ENCODE measurements at places on chromosomes 13 and 19.
A peak's percentile ranks its signal among the peaks of the same experiment; 100 is the strongest.

DNA sequence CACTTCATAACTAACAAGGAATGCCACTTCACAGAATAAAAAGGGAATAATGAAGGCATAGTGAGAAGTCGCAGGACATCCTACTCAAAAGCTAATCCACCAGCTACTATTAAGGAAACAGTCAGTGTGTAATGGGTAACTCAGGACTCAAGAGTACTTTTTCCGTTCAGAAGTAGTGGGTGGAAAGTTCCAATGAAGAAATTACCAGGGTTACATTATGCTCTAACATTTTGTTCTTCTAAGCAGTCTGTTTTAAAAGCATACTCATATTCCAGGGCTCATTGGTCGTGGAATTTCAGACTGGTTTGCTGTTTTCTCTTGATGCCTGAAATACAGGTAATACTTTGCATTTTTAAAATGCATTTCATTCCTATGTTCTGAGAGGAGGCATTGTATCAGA is 222.4 kb upstream of the IRS2 start:
- no peak for DNase-seq

GRCh38 chr13:54394085-54394700 is 1365.6 kb downstream of the OLFM4 start:
- DNase-seq: no peak

DNA sequence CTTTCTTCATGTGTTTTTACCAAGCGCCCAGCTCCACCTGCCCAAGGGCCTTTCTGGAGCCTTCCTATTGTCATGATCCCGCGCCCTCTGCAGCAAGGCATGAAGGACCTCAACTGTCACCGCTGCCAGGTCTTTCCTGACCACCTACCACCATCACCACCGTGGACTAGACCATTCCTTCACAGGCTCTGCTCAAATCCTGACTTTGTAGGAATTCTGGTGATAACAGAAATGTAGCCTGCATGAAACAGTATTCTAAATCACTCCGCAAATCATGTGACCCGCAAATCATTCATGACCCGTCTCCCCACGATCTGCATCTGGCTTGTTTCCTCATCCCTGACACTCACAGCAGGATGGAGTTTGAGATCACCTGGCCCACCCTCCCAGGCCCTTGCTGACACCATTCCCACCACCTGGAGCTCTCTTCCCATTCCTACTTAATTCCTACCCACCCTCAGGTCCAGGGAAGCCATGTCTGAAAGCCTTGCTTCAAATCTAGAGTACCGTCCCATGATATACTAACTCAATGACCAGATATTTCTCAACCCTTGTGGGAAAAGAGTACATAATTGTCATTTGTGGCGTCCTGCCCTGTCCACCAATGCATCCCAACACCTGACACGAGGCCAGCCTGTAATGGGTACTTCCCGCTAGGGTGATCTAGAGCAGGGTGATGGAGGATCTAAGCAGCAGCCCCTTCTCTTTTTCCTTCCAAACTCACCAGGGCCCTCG is 1.3 kb downstream of the UBE2S start:
- no peak for DNase-seq

DNA sequence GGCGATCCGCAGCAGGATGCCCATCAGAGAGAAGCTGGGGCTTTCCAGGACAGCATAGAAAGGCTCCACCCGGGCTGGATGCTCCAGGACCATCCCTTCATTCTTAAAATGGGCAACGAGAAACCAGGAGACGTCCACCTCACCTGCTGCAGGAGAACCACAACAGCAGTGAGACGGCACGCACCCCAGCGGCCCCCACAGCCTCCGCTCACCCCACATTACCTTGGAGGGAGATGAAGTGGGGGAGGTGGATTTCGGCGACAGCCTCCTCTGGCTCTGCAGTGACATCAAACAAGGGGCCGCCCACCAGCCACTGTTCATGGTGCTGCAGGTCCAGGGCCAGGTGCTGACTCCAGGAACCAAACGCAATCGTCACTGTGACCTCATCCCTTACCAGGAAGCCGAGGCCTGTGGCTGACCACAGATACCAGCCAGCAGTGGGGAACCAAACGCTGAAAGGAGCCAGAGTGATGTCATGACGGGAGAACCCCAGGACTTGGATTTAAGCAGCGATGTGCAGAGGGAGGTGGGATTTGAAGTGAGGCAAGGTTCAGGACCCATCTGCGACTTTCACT is 25.1 kb downstream of the CARD8 start:
- DNase-seq: no peak

GRCh38 chr13:22103046-22104027 is 432.5 kb downstream of the FGF9 start:
- no peak for DNase-seq

- DNase-seq: no peak
Observed at GRCh38 chr19:1917146-1917545, 11.9 kb downstream of the ADAT3 start.

- no peak for DNase-seq
Observed at GRCh38 chr19:42154471-42155323, 22.5 kb upstream of the POU2F2 start.

DNA sequence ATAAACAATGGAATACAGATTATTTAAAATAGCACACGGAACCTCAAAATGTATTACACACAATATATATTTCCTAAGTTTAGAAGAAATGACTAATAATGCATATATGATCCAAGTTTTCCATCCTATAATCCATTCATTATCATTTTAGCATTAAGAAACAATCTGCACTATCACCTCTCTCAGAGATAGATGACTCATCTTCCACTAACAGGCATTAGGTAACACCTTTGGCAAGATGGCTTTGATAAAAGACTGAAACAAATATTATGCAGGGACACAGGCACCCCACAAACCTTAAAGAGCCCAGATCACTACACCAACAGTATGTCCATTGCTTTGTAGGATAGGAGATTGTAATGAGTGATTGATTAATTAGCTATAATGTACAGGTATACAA is 4.1 kb downstream of the ENOX1 start:
- no peak for DNase-seq

GRCh38 chr13:73656863-73657262 is 477.3 kb downstream of the KLF12 start:
- no peak for DNase-seq

DNA sequence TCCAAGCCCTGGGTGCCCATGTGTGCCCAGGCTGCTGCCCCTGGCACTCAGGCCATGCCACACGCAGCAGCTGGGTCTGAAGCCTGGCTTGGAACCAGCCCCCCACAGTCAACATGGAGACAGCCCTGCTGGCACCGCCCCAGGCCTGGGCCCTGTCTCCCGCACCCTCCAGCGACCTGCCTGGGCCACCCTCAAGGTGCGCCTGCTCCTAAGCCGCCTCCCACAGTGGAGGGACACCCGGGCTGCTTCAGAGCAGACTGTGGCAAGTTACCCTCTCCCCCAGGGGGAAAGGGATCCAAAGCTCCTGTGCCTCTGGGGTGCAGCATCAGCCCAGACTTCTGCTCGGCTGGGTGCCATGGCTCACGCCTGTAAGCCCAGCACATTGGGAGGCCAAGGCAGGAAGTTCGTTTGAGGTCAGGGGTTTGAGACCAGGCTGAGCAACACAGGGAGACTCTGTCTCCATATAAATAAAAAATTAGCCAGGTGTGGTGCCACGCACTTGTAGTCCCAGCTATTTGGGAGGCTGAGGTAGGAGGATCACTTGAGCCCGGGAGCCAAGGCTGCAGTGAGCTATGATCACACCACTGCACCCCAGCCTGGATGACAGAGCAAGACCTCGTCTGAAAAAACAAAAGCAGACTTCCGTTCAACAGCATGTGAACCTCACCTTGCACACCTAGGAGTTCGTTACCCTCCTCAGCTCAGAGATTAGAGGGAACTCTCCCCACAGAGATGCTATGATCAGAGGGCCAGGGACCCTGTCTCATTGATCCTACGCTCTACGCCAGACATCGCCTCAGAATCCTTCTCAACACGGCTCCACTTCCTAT is 15.6 kb downstream of the ELL start:
- DNase-seq: no peak

DNA sequence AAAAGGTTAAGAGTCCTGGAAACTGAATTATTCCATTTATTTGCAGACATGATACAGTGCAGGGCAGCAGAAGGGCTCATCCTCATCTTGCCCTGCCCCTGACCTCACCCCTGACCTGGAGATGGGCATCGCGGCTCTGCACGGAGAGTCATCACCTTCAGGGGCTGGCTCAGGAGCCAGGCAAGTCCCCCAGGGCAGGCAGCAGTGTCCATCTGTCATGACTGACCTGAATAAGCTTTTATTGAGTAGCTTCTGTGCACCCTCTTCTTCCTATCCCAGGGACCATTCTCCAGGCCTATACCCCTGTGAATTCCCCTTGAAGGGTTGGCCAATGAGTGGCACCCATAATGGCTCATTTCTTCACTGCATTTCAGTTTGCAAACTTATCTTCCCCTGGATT is 484.2 kb downstream of the ZNF536 start:
- DNase-seq: no peak

- DNase-seq: peak; percentile 43
Observed at GRCh38 chr13:44726214-44726613, 150.1 kb upstream of the TSC22D1 start.

DNA sequence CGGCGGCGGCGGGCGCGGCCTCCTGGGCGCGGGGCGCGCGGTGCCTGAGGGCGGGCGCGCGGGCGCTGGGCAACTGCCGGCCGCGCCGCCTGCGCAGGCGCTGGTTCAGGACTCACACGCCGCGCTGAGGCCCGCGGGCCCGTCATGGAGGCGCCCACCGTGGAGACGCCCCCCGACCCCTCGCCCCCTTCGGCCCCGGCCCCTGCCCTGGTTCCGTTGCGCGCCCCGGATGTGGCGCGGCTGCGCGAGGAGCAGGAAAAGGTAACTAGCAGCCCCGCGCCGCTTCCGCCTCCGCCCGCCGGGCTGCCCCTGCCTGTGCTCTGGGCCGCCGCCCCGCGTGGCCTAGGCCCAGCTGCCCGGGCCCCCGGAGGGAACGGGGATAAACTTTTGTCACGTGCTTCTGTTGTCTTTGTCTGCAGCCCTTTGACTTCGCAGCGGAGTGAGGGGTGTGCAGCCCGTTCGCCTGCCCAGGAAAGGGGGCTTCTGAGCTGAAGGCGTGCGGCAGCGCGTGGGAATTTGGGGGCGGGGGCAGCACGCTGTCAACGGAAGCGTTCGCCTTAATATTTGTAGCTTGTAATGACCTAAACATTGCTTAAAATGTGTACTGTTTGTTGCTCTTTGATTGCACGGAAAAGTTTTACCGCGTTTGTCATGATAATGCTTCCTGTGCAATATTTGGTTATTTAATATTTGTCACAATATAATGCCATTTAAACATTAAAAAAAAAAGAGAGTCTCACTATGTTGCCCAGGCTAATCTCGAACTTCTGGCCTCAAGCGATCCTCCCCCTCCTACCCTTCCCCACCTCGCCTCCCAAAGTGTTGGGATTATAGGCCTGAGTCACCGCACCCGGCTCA is 594 bp downstream of the URI1 start:
- peak; percentile 54 for DNase-seq

DNA sequence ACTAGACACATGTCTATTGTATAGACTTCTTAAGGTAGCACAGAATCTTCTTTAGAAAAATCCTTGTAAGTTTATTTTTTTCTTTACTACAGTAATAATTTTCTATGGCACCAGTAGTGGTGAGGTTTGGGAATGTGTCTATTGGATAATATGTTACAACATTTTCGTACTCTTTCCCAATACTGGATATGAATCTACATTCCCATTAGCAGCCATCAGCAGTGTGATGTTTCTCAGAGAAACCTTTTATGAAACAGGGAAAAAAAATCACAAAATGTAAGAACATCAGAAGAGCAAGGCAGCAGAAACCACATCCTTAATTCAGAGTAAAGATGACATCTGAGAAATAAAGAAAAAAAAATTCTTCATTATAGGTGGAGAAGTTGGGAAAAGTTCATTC is 83.3 kb downstream of the POSTN start:
- no peak for DNase-seq

DNA sequence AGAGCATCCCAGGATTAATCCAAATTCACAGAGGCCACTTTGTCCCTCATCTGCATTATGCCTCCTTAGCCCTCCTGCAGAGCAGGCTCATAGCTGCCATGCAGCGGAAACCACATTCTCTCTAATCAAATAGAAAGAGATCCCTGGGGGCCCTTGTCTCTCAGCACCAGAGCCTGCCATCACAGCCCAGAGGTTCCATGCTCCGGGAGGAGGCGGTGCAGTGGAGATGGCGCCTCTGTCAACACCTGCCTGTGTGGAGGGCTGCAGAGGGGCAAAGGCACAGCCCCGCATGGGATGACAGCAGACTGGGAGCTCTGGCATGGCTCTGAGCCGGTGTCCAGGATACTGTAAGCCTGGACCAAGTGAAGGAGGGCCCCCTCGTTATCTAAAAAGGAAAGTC is 111.3 kb downstream of the SLC7A1 start:
- no peak for DNase-seq

DNA sequence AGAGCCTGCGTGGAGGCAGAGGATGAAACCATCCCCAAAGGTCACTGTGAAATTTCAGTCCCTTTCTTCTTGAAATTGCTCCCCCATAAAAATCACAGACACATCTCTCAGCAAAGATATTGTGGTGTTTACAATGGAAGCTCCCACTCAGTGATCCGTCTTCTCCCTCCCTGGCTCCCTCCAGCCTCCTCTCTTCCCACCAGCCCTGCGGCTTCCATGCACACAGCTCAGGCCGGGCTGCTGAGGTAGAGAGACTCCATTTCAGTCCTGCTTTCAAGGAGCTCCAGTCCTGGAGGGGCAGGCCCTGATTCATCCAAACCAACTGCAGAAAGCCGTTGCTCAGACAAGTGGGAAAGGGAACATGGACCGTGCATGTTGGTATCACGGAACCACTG is 24.0 kb upstream of the MIER2 start:
- no peak for DNase-seq

GRCh38 chr13:51585696-51586095 is 1.4 kb downstream of the WDFY2 start:
- no peak for DNase-seq

GRCh38 chr19:35715981-35716800 is 1.6 kb upstream of the KMT2B start:
- peak; percentile 82 for DNase-seq

- DNase-seq: peak; percentile 98
Observed at GRCh38 chr19:45692187-45693105, at the start of gene QPCTL. Gene QPCTL (plus strand): TSS chr19:45692666. CDS start chr19:45692704, 38 bp downstream.

- DNase-seq: no peak
Observed at GRCh38 chr13:24276861-24277260, 32.5 kb upstream of the C1QTNF9 start.

DNA sequence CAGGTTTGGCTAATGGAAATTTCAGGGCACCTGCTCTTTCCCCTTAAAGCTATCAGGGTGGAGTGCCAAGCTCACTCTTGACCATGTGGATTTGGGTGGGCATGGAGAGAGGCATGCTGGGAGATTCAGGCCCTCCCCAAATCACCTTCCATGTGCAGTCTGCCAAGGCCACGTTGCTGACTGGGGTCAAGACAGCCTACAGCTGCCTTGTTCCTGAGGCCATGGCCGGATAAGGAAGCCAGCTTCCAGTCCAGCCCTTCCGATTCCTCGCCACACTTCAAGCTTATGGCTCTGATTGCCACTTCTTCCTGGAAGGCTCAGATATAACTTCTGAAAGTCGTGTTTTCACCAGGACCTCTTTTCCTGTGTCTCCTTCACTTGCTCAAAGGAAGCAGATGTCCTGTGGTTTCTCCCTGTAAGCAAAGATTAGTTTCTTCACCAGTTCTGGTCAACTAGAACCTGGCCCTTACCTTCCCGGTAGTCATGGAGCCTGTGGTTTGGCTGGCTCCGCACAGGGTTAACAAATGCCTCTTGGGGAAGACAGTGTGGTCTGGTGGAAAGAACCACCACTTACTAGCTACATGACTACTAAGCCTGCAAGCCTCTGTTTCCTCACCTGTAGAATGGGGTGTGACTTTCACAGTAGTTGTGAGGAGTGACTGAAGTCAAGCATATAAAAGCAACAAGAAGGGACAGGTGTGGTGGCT is 16.1 kb upstream of the TPT1 start:
- DNase-seq: no peak
